Stimulated activated CD4-positive, alpha-beta T cell treated with anti-CD3 and anti-CD28 coated beads, Interleukin-1b, Interleukin-23, amount 100 ng/mL, for 1 hour (primary cell): ENCODE measurements at places on chromosomes 5 and 9.

DNA sequence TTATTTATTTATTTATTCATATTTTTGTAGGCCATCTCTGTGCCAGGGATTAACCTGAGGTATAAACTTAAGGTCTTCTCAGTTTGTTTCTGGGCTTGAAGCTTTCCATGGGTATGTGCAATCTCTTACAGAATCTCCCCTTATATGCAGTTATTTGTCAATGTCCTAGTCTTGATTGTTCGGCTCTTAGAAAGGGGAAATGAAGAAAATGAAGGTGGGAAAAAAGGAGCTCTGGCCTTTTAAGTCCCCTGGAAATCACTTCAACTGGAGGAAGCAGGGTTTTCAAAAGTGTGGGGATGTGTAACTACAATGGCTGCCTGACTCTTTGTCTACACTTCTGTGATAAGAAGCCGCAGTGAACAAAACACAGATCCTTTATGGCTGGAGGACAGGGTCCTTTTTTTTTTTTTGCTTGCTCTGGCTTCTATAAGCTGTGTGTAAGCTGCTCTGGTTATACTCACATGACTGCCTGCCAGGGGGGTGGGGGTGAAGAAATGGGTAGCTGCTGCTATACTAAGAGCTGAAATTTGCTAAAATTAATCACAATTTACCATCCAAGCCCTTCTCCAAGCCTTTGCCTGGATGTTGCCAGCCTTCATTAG is 33.7 kb downstream of the CENPP start:
- no peak for DNase-seq

GRCh38 chr9:94156348-94157049 is 72.2 kb downstream of the PTPDC1 start:
- no peak for DNase-seq

DNA sequence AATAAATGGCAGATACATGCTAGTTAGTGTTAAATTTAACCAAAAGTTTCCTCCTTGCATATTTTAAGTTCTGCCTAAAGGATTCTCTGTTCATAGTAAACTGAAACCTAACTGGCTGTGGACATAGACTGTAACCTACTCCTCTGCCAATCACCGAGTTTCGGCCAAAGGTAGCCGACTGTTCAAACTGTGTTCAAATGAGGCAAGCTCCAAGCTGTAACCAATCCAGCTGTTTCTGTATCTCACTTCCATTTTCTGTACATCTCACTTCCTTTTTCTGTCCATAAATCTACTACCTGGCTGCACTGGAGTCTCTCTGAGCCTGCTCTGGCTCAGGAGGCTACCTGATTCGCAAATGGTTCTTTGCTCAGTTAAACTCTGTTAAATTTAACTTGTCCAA is 44.1 kb downstream of the KCNV2 start:
- DNase-seq: no peak

DNA sequence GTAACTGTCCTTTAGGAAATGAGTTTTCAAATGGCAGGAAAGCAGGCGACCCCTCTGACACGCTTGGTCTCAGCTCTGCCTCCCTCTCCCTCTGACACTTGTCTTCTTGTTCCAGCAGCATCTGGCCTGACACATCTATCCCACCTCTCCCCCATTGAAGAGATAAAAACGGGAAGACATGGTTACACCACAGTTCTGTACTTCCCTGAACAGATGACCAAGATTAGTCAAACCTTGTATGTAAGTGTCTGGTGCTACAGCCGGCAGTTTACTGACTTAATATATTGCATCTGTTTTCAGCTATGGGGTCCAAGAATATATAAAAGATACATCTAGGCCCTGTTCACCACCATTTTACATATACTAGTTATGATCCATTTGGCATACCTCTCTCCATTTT is 29.6 kb upstream of the MLLT3 start:
- DNase-seq: no peak

DNA sequence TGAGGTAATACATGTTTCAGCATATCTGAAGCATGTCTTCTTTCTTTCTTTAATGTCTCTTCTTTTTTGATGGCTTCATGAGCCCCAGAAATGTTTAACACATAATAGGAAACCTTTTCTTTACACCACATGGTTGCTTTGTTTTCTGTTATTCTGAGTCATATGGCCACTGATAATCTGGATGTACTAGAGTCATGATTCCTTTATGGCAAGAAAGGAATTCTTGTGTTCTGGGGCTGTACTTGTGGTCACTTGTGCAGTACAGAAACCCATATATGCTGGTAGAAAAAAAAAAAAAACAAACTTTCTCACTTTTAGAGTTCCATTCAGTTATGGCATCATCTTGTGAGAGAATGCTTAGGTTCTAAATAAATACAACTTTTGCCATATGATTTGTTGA is 1669.3 kb upstream of the CDH9 start:
- no peak for DNase-seq

DNA sequence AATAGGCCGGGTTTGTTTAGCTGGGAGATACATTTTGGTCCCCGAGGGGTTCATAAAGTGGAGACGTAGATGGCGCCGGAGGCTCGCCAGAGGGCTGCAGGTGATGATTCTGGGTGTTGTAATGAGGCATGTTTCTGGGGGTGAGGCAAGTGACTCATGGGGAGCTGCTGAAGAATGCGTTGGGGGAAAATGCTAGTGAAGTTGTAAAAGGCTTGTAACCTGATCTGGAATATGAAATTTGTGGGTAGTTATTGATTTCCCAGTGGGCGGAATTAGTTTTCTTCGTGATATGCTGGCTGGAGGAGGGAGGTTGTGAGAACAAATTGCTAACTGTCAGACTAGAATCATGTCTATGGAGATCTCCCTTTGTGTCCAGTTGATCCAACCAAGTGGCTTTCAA is 158.3 kb downstream of the DOCK2 start:
- DNase-seq: no peak

DNA sequence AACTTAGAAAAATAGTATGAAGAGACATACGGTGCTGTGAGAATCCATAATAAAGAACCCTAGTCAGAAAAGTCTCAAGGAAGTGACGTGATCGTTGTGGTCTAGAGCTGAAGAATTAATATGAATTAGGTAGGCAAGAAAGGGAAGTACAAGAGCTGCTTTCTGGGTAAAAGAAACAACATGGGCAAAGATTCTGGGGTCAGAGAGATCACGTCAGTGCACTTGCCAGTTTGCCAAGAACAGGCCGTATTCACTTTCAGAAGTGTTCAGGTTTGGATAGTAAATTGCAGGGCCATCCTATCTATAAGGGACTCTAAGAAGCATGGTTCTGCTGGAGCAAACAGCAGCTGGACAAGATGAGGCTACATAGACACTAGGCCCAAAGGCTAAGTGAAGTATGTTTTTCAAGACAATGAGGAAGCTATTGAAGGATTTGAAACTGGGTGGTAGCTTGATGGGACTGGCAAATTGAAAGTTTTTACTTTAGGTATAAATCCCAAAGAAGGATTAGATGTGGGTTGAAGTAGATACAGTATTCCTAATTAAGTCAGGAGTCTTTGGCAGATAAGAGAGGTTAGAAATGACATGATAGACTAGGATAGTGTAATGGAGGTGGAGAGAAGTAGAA is 4.8 kb upstream of the CHD1 start:
- DNase-seq: no peak

DNA sequence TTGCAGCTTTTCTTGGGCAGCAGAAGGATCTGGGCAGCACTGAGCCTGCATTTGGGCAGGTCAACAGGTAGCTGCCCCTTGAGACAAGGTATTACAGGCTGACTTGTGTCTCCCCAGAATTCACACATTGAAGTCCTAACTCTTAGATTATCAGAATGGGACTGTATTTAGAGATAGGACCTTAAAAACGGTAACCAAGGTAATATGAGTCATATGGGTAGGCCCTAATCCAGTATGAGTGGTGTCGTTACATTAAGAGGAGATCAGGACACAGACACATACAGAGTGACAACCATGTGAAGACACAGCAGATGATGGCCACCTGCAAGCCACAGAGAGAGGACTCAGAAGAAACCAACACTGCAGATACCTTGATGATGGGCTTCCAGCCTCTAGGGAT is 3.2 kb downstream of the C1QTNF2 start:
- DNase-seq: no peak

DNA sequence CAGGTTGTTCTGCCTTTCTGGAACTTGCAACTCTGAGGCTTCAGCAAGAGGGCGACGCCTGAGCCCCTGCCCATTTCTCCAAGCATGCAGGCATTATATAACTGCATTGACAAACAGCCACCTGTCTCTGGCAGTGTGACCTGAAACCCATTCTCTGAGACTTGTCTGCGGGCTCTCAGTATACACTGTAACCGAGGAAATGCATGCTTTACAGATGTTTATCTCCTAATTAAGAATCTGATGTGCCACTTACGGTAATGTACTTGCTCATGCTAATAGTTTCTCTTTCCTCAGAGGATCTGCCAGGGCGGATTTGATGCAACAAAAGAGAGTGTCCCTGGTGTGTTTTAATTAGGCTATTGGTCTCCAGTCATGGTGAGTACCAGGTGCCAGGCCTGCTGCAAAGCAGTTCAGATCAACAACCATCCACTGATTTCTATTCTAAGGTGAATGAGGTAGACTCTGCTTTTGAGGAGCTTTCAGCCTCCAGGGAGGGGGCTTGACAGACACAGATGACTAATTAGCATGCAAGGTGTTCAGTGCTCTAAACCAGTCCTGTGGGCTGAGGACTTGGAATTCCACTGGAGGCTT is 593.7 kb upstream of the KLF4 start:
- no peak for DNase-seq

GRCh38 chr5:140111011-140111858 is 2.7 kb upstream of the PURA start:
- no peak for DNase-seq

- DNase-seq: no peak
Measured at GRCh38 chr5:74369173-74369572, 271.4 kb downstream of the ENC1 start.

- no peak for DNase-seq
Measured at GRCh38 chr5:92505145-92505544, 1075.9 kb downstream of the NR2F1-AS1 start.

DNA sequence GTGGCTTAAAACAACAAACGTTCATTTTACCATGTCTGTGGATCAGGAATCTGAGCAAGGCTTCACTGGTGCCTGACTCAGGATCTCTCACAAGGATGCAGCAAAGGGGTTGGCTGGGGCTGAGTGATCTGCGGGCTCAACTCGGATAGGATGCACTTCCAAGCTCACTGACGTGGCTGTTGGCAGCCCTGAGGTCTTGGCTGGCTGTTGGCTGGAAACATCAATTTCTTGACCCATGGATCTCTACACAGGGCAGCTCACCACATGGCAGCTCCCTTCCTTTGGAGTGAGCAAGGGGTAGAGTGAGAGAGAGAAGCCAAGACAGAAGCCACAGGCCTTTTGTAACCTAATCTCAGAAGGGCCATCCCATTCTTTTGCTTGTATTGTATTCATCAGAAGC is 202.1 kb downstream of the NXNL2 start:
- no peak for DNase-seq

DNA sequence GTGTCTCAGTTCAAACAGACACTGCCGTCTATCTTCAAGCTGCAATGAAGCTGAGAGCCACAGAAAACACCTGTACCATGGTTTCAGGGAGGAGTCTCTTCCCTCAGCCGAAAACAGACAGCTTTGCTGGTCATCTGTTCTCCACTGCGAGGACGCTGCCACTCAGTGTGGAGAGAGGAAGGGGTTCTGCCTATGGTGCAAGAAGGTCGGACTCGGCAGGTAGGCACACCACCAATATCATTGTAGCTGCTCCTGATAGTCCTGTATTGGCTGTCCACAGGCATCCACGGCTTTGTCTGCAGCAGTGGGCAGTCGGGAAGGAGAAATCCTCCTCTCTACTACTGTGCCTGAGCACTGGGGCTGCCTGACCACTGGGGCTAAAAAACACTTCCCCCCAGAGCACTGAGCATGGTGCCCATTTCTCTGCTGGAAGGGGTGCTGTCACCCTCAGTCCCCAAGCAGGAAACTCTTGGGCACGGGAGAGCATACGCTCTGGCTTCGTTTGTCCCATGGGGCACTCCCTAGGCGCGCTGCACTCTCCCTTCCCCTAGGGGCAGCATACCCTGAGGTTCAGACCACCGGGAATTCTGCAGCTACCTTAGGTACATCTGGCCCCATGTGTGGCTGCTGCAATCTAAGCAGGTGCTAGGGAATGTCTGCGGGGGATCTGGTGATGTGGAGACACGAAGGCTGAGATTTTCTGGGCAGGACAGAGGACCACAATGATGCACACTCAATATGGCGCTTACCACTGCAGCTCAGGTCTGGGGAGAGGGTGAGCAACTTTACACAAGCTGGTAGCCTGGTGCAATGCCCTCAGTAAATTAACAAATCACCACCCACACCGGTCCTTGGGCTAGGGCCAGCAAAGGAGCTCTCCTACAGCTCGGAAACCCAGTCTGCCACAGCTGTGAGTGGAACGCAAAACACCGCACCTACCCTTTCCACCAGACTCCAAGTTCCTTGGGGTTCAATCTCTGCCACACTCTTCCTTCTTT is 880.9 kb upstream of the SEMA6A start:
- no peak for DNase-seq

- no peak for DNase-seq
Measured at GRCh38 chr5:72115296-72115695, 8.0 kb downstream of the MAP1B start.

GRCh38 chr9:85137696-85138095 is 468.2 kb downstream of the NTRK2 start:
- DNase-seq: no peak

DNA sequence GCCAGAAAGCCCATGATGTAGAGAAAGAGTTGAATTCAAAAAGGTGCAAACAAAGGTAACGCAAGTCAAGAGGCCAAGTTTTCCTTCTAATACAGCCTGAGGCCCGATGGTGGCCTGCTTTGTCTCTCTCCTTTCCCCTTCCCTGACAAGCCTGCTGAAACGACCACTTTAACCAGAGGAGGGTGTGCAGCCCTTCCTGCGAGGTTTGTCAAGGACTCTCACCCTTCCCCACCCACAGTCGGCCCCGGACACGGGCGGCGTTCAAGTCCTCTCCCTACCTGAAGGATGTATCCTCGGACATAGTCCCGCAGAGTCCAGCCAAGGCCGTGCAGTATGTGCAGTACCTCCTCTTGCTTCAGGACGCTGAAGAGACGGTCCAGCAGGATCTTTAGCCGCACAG is 318.2 kb downstream of the BNC2 start:
- DNase-seq: no peak

- no peak for DNase-seq
Measured at GRCh38 chr9:37769306-37769705, 15.6 kb downstream of the EXOSC3 start.

- no peak for DNase-seq
Measured at GRCh38 chr5:98804066-98804465, 30.6 kb downstream of the RGMB start.

DNA sequence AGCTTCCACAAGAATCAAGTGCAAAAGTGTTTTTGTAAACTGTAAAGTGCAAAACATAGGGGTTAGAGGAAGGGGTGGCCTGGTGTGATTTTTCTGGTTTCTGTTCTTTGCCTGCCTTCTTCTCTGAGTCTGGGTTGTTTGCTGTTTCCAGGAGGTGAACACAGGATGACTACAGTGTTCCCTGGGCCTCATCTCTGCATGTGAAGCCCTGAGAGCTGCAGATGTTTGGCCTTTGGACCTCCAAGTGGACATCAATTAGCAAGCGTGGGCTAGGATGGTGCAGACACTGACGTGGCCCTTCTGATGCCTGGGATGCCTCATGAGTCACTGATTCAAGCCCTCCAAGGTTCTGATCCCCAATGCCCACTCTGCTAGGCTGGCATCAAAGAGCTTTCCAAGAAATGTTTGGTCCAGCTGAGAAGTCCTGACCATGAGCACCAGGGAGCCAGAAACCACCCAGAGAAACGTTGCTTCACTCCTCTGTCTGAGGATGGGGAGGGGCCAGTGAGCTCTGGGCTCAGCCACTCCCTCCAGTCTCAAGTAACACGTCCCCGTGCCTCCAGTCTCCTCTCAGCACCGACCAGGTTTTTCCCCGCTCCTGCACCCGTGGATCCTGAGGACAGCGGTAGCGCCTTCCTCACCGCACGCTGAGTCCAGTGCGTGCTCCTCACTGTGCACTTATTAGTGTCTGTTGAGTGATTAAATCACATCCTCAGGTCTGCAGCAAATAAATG is 7.6 kb downstream of the IL9 start:
- no peak for DNase-seq
